ENCODE measurements at places on chromosomes 4 and X.

- DNase-seq, result no peak
Observed at GRCh38 chr4:97317671-97318070, 825.6 kb downstream of the STPG2 start.

- no peak for DNase-seq
Observed at GRCh38 chr4:127642169-127642568, 9.4 kb downstream of the INTU start.

- no peak for DNase-seq
Observed at GRCh38 chr4:177964693-177965168, 522.5 kb upstream of the AGA start.

DNA sequence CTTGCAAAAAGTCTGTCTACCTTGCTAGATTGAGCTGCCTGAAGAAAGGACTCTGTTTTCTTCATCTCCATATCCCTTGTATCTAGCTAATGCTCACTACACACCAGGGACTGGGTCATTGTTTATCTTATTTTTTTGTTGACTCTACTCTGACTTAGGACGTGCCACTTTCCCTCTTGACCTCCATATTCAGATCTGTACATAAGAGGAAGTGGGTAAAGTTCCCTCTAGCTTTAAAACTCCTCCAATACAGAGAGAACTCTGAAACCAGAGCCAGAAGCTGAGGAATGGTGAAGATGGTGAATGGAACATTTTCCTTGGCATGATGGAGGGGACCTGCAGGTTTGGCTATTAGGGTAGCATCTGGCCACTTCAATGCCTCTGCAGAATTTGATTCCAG lies 2026.1 kb upstream of the TENM3 start:
- DNase-seq, result no peak

DNA sequence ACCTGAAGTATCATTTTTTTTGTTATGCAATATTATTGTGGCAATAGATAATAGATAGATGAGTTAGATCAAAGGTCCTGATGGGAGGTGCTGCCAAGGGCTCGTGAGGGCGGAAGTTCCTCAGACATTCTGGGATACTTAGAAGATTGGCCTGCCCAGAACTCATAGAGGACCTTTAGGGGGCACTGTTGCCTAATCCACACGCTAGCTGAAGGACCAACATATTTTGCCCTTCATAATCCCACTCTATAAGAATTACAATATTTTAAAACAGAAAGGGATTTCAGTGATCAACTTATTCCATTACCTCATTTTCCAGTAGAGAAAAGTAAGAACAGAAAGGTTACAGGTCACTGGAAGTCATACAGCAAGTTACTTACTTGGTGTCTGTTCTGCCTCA lies 22.9 kb upstream of the COX7B2 start:
- no peak for DNase-seq

DNA sequence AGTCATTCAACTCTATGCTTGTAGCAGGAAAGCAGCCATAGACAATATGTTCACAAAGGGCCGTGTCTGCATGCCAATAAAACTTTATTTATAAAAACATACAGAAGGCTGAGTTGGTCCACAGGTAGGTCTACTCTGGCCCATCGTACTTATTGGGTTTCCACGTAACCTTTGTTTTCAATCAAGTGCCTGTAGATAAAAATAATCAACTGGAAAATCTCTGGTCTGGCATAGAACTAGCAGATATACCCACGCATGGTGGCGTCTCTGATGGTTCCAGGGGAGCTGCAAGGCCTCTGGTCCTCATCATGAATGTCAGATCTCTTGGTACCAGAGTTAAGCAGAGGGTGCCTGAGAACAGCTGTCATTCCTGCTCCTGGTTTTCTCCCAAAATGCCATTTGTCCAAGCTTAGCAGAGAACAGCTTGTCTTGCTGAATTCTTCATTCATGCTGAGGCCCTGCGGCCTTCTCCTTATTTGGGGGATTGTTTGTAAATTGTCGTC lies 31.4 kb upstream of the JAKMIP1 start:
- no peak for DNase-seq

DNA sequence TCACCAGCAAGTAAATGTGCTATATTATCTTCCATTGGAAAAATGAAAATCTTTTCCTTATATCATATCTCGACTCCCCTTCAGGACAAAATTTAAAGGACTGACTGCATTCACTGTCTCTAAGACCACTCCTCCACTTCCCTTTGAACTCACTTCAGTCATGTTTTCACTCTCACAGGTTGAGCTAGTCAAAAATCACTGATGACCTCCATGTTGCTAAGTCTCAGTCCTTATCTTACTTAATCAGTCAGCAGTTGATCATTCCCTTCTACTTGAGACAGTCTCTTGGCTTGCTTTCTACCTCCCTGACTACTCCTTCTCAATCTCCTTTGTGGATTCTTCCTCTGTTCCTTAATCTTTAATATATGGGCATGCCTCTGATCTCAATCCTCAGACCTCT lies 117.0 kb upstream of the LSM6 start:
- DNase-seq, result no peak

DNA sequence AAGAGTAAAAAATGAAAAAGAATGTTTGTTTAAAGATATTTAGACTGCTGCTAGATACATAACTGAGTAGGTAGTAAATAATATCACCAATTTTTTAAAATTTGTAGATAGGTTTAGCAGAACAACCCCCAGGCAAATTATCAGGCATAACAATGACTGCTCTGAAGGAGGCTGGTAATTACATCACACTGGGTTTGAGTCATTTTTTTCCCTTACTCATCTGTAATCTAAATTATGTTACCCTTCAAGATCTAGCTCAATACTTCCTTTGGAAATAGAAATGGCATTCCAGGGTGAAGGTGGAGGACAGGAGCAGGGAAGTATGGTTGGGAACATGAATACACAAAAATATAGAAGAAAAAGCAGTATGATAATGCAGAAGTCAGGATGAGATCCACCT lies 431.6 kb upstream of the MAOA start:
- no peak for DNase-seq

Data from cerebellar nuclear complex (tissue), 1 donor.